ENCODE measurements at places on chromosomes 4 and X.

GRCh38 chr4:48073567-48074103 lies 57.1 kb downstream of the NIPAL1 start:
- H3K4me3 ChIP-seq, result no peak overlapping the region
- H3K4me1 ChIP-seq, result no peaks in the 10 kb centered on the region
- H3K36me3 ChIP-seq, result no peaks in the 10 kb centered on the region
- no peak overlapping the region for H3K27ac ChIP-seq
- no peak for DNase-seq
- no peaks in the 10 kb centered on the region for H3K27me3 ChIP-seq

GRCh38 chr4:108965016-108965415 lies 202.2 kb upstream of the ETNPPL start:
- H3K27me3 ChIP-seq, result no peaks in the 10 kb centered on the region
- H3K4me3 ChIP-seq, result no peak overlapping the region
- no peak overlapping the region for H3K27ac ChIP-seq

DNA sequence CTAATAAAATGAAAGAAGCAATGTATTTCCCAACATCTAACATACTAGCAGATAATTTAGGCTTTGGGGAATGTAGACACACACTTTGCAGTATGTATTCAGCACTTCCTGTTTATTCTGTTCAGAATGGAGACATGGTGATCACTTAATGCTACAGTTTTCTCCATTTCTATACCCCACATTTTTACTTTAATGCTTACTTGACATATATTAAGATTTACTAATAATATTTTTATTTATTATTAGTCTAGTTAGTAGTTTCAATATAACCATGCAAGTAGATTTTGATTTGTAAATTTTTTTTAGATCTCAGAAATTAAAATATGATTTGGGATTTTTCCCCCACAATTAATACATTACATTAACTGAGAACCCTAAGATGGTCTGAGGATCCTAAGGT lies 98.4 kb downstream of the PRSS12 start:
- no peak overlapping the region for H3K27ac ChIP-seq
- no peak overlapping the region for H3K4me3 ChIP-seq
- no peaks in the 10 kb centered on the region for H3K4me1 ChIP-seq
- H3K27me3 ChIP-seq, result no peaks in the 10 kb centered on the region
- DNase-seq, result no peak

DNA sequence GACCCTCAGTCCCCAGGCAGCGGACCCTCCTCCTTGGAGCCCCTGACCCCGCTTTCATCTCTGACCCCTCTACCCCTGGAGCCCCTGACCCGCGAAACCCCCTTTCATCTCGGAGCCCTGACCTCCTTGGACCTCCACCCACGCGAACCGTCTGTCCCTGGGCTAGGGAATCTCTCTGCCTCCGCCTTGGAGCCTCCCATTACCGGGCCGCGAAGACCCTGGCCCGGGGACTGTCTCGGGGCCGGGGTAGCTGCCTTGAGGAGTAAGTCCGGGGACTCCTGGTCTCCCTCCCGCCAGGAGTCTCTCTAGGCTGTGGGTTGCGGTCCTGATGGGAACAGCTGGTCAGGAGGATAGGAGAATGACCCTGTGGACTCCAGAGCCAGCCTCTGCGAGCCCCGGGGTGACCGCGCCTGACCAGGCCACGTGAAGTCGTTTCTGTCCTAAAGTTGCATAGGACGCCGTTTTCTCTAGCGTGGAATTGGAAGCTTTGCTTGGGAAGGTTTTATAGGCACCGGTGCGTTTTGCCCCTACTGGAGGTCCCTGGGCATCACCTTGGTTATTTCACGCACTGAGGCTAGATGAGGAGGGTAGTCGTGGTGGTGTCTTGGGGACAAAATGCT lies 824 bp downstream of the TBC1D14 start:
- no peaks in the 10 kb centered on the region for H3K27me3 ChIP-seq
- H3K27ac ChIP-seq, result peak overlapping the region; percentile 63
- H3K4me1 ChIP-seq, result peaks cover 25% of the 10 kb centered on the region
- peak overlapping the region; percentile 90 for H3K4me3 ChIP-seq
- DNase-seq, result peak; percentile 32
